ENCODE measurements at places on chromosomes 5 and 9. TPM values are rescaled to one million over a fixed set of nuclear protein-coding genes. Genes with fewer than 3 reads are reported as not detected.

The PCDHB10 gene
- total RNA-seq = 3.3 TPM

The PRDM9 gene
- total RNA-seq = not detected

The CAMK4 gene
- total RNA-seq = 2.7 TPM

GRCh38 chr9:111928359-111928720 lies 31.7 kb downstream of the UGCG start:
- DNase-seq = no peak
- no peaks in the 10 kb centered on the region for H3K27me3 ChIP-seq
- peaks cover 86% of the 10 kb centered on the region for H3K36me3 ChIP-seq
- H3K27ac ChIP-seq = peak overlapping the region; percentile 25
- H3K4me1 ChIP-seq = peaks cover 13% of the 10 kb centered on the region
